ENCODE measurements at places on chromosomes 2 and 18.

GRCh38 chr18:9249254-9249653 is 85.3 kb upstream of the TWSG1 start:
- no peak for DNase-seq

DNA sequence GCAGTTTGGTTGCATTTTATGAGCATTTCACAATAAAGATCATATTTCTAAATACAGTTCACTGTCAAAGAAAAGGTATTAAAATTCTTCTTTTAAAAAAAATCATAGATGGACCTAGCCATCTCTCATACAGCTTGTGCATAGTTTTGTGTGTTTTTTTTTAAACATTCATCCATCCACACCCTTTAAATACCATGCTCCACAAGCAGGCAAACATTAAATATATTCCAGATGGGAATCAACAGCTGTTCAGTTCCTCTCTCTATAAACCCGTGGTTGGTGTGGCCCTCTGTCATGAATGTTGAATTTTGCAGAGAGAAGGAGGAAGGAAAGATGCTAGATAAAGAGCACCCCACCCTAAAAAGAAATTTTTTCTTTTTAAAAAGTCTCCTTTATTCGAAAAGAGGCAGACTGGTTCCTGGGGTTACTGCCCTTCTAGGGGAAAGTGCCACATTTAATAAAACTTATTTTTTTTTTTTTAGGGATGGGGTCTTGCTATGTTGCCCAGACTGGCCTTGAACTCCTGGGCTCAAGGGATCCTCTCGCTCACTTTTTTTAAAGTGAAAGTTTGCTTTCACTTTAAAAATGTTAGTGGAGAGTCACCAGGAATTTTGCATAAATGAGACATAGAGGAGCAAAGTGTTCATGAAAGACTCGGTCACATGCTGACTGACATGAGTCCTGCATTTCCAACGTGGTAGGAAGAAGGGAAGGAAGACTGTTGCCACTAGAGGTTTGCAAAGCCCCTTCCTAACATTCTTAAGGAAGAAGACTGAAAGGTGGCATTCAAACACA is 73.9 kb upstream of the LMAN1 start:
- no peak for DNase-seq

GRCh38 chr18:61719671-61720070 is 173.1 kb downstream of the RNF152 start:
- DNase-seq, result no peak

DNA sequence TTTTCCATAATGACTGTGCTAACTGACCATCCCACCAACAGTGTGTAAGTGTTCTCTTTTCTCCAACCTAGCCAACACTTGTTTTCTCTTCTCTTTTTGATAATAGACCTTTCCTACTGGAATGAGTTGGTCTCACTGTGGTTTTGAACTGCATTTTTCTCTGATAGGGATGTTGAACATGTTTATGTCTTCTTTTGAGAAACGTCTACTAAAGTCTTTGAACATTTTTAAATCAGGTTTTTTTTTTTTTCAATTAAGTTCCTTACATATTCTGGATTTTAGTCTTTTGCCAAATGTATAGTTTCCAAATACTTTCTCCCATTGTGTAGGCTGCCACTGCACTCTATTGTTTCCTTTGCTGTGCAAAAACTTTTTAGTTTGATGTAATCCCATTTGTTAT is 405.5 kb upstream of the FIGN start:
- DNase-seq, result no peak

DNA sequence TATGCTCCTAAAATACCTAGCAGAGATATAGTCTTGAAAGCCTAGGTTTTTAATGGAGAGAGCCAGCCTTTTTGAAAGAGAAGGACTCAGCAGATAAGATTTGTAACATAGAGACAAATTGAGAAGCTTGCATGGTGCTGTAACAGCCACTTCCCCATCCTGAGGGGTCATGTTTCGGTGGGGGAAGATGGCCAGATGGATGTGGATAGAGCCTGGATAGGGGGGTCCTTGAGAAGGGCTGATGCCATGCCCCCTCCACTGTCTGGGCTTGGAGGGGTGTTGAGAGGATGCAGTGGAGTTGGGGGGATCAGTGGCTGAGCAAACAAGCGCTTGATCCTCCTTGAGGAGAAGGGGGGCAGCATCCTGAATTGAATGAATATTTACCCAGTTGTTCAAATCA is 178.0 kb upstream of the HS6ST1 start:
- no peak for DNase-seq

DNA sequence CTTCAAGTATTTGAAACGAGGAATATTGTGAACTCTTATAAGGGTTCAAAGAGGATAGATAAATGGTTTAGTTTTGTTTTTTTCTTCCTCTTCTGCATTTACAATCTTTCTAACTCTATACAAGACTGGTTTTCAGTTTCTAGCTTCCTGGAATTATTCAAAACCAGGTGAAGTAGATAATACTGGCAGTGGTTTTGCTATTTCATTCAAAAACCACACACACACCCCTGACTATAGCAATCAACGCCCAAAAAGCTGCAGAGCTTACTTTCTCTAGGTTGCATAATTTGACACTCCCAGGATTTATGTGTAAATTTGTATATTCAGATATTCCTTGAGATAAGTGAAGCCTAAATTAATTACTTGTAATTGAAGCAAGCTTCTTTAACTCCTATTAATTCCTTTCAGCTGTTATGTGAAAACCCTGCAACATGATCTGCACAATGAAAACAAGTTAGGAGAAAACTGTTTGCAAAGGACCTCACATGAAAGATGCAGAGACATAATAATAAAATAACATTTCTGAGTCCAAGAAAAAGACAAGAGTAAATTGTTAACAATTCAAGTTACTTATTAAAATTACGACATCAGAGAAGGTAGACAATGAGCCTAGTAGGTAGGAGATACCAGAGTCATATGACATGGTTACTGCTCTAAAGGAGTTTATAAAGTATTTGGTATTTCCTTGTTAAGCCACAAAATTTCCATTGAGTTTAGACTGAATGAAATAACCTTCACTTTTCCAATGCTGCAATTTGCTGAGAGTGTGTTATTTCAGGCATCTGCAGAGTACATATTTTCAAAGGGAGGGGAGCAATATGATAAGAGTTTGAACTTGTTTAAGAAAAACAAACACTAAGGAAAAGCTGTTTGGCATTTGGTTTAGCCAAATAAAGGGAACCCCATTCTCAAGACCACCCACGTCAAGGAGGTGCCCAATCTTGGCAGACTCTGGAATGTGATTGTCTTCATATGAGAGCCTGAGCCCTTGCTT is 1.6 kb upstream of the NFE2L2 start:
- no peak for DNase-seq

DNA sequence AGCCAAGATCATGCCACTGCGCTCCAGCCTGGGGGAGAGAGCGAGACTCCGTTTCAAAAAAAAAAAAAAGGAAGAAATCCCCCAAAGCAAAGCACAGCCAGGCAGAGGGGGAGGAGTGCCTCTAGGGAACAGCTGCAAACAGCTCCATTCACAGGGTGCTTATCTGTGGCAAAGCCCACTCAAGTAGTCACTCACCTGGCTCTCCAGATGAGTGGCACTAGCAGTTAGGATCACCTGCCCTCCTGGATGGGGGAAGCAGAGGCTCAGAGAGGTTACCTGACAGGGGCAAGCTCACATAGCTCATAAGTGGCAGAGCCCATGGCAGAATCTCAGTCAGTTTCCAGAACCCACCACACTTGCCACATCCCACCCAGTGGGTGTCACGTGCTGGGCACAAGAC is 30.3 kb downstream of the TFCP2L1 start:
- DNase-seq, result peak; percentile 85

- no peak for DNase-seq
Measured at GRCh38 chr18:45617284-45617683, 2.0 kb downstream of the SLC14A2 start.

- no peak for DNase-seq
Measured at GRCh38 chr2:74708296-74708695, 54.2 kb downstream of the SEMA4F start.

- no peak for DNase-seq
Measured at GRCh38 chr18:24033641-24034412, 19.3 kb downstream of the TTC39C start.

GRCh38 chr2:174158003-174158402 is 90.3 kb downstream of the OLA1 start:
- no peak for DNase-seq

Data from NCI-H187 (cell line).